ENCODE measurements at places on chromosomes 6 and 20.

- no peak for DNase-seq
Measured at GRCh38 chr6:15253203-15254022, 7.5 kb downstream of the JARID2 start.

GRCh38 chr20:53934421-53935343 lies 135.7 kb downstream of the BCAS1 start:
- no peak for DNase-seq

GRCh38 chr20:17875106-17875980 lies 93.3 kb downstream of the SNX5 start:
- DNase-seq = no peak

GRCh38 chr6:119052987-119053386 lies 25.5 kb downstream of the FAM184A start:
- DNase-seq = no peak

DNA sequence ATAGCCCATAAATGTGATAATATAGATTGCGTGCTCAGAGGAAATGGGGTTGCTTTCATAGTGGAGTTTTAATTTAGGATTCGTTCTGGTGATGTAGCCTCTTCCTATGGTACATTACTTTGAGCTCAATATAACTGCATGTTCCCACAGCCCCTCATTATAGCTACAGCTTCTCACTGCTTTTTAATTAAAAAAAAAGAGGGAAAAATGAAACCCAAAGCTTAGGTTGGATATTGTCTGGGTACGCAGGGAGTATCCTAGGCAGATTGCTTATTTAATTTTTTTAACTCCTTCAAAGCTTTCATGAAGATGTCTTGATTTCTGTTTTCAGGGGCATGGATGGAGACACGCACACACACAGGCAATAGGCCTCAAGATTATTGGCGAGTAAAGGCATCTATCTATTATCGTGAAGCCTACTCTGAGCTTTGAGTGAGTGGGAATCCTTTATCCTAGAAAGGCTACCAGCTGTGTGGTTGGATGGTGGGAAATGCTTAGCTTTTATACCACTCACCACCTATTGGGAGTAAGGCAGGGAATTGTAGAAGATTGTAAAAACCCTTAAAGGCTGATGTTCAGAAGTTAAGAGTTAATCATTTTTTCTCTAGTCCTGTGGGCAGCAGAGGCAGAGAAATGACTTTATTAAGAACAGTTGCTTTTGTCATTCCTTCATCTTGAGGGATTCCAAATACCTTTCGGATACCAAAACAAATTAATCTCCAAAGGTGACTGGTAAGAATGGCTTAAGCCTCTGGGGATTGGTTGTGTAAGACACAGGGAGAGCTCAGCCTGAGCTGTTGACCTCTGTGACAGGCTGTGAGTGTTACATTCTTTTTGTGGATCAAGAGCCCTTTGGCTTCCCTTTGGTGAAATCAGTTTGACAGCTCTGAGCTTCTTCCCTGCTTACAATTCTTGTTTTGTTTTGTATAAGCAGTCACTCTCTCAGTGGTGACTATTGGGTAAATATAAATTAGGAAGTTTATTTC lies 33.4 kb downstream of the CTNNBL1 start:
- peak; percentile 53 for DNase-seq

All from WERI-Rb-1 (cell line).